ENCODE measurements at places on chromosomes 7 and 10. TPM values are rescaled to one million over a fixed set of nuclear protein-coding genes. Genes with fewer than 3 reads are reported as not detected.

Gene STOX1
- 0.54 TPM for total RNA-seq

Gene WNT8B
- total RNA-seq: not detected

Gene SFTPD
- not detected for total RNA-seq

Gene GFRA1
- total RNA-seq: under 0.01 TPM

Gene HELLS
- total RNA-seq: 29.6 TPM

Gene SPDYE5
- total RNA-seq: under 0.01 TPM

Gene MGMT
- 36.4 TPM for total RNA-seq

Gene AIFM2
- 1.1 TPM for total RNA-seq

Gene NYAP1
- total RNA-seq: under 0.01 TPM

Gene FGF8
- total RNA-seq: not detected

Gene BUB3
- total RNA-seq: 177 TPM

Gene FAS
- 5.7 TPM for total RNA-seq

Gene CRCP
- total RNA-seq: 30.2 TPM

Gene PAX4
- not detected for total RNA-seq

Gene PPP1R17
- total RNA-seq: under 0.01 TPM

Gene DDX50
- total RNA-seq: 22.6 TPM

Gene ZNF467
- total RNA-seq: 3.5 TPM

Gene STEAP2
- under 0.01 TPM for total RNA-seq

Gene CXCL12
- under 0.01 TPM for total RNA-seq

Gene OR6V1
- total RNA-seq: not detected

Gene LLCFC1
- not detected for total RNA-seq
